ENCODE measurements at places on chromosomes 1 and 21. TPM values are rescaled to one million over a fixed set of nuclear protein-coding genes. Genes with fewer than 3 reads are reported as not detected.

Gene CXADR
- total RNA-seq = 0.52 TPM

Gene VHLL
- total RNA-seq = not detected

Gene BNIPL
- total RNA-seq = 0.54 TPM

Gene GJA8
- not detected for total RNA-seq

Gene CLCA1
- 0.10 TPM for total RNA-seq

Gene CENPF
- total RNA-seq = 0.97 TPM

Gene RIMKLA
- 1.3 TPM for total RNA-seq

Gene NKAIN1
- not detected for total RNA-seq

Gene PROK1
- total RNA-seq = 0.27 TPM

Gene HMGCS2
- total RNA-seq = not detected

Gene MIXL1
- 0.19 TPM for total RNA-seq

Gene AMPD1
- not detected for total RNA-seq

Gene GPATCH2
- 13.8 TPM for total RNA-seq

Gene FAM3B
- 3.1 TPM for total RNA-seq

Gene BCAR3
- 18.4 TPM for total RNA-seq

Gene LCE2C
- total RNA-seq = not detected

Gene GSTM4
- 15.0 TPM for total RNA-seq

Gene ADARB1
- 87.9 TPM for total RNA-seq

Gene LEMD1
- total RNA-seq = not detected

Gene GJA4
- 45.4 TPM for total RNA-seq

Gene GOLT1A
- not detected for total RNA-seq

Gene SYCP1
- total RNA-seq = not detected

Gene SPATA46
- not detected for total RNA-seq

Gene SLC6A17
- 0.49 TPM for total RNA-seq

Gene SMCP
- not detected for total RNA-seq

Gene TNN
- 0.30 TPM for total RNA-seq

Gene PDC
- not detected for total RNA-seq

Gene RASSF5
- 18.2 TPM for total RNA-seq

Gene ACADM
- 39.8 TPM for total RNA-seq

Gene CD1C
- 1.3 TPM for total RNA-seq

Gene LGR6
- 35.6 TPM for total RNA-seq

Gene HCRTR1
- 0.42 TPM for total RNA-seq

Gene MRAP
- 0.42 TPM for total RNA-seq

Gene NBPF10
- 4.8 TPM for total RNA-seq

Gene MAP1LC3C
- total RNA-seq = 0.63 TPM

Gene ZNF683
- 0.24 TPM for total RNA-seq

Gene CTBS
- total RNA-seq = 27.9 TPM

Gene CFAP298
- total RNA-seq = 20.4 TPM

Gene GBP7
- not detected for total RNA-seq

Gene PRAMEF25
- not detected for total RNA-seq

Gene SLAMF1
- 1.6 TPM for total RNA-seq

Gene TTC34
- 1.3 TPM for total RNA-seq

Gene AUNIP
- not detected for total RNA-seq

Gene OR2G6
- not detected for total RNA-seq

Gene OPRD1
- total RNA-seq = not detected

Gene GPR3
- 0.93 TPM for total RNA-seq

Gene IPO9
- total RNA-seq = 36.6 TPM

Gene MARK1
- 13.5 TPM for total RNA-seq

Gene RHBDL2
- total RNA-seq = 0.57 TPM

Gene TNFRSF14
- 33.9 TPM for total RNA-seq

Gene ZNF644
- total RNA-seq = 82.3 TPM

Gene CYP4X1
- 16.3 TPM for total RNA-seq

Gene OTUD7B
- total RNA-seq = 36.0 TPM

Gene PLA2G5
- 6.8 TPM for total RNA-seq

Data from aorta (tissue), 5 donors.